A673 (cell line): ENCODE measurements at places on chromosomes 7 and 10. TPM values are rescaled to one million over a fixed set of nuclear protein-coding genes. Genes with fewer than 3 reads are reported as not detected.

The PITX3 gene
- total RNA-seq: not detected in 2 replicates

The FBXL13 gene
- 0.15 and 0.37 TPM in 2 replicates for total RNA-seq

The LEP gene
- not detected in 2 replicates for total RNA-seq

The CREB5 gene
- 7.1 and 10.3 TPM in 2 replicates for total RNA-seq

The MRPS33 gene
- total RNA-seq: 61.3 and 66.0 TPM in 2 replicates

The TAS2R41 gene
- total RNA-seq: not detected in 2 replicates

The LIPJ gene
- 0.11 TPM in 1 of 2 replicates, not detected in the other for total RNA-seq

DNA sequence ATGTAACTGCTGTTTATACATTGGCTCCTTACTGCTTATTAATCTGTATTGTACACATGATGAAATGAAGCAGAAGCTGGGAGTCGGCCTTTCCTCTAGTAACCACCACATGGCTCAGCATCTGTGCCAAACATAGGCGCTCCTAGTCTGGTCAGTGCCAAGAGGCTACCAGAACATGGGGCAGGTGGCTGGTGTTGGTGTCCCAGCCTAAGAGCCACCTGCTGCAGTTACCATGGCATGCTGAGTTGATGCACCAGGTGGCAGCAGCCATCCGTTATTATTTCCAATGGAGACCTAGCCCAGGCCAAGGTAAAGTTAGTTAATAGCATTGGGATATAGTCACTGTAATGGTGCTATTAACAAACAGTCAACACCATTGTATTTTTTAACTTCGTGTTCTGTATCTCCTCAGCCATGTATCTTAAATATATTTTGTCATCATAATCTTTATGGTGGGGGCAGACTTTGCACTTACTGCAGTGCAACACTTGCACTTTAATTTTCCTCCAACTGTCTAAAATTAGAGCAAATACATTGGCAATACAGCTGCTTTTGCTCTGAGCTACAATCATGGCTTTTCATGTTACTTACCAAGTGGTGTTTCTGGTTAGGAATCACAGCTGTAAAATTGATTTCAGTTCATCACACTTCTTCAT lies 33.1 kb downstream of the HBP1 start:
- H3K36me3 ChIP-seq: peaks cover 9% of the 10 kb centered on the region
- H3K27ac ChIP-seq: no peak overlapping the region
- H3K4me1 ChIP-seq: no peaks in the 10 kb centered on the region
- DNase-seq: peak; percentile 38
- H3K27me3 ChIP-seq: no peaks in the 10 kb centered on the region

DNA sequence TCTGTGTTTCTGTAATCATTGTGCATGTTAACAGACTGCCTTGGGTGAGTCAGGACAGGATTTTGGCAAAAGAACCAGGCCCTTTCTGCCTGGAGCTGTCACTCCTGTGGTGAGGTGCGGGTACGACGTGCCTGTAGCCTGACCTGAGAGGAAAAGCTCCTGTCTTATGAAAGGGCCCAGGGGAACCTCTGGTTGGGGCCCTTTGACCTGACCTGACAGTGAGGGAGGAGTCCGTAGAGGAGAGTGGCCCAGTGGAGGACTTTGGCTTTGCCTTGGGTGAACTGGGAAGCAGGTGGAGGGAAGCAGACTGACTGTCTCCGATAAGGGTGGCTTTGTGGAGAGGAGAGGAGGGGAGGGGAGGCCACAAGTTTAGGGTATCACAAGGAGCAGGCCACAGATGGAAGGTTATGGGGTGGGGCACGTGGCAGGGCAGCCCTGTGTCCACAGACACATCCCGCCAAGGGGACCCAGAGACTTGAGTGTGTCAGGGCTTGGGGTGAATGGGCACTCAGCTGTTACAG lies 6.9 kb downstream of the PFKP start:
- DNase-seq: no peak
- no peak overlapping the region for H3K27ac ChIP-seq
- H3K36me3 ChIP-seq: peaks cover 23% of the 10 kb centered on the region
- no peaks in the 10 kb centered on the region for H3K27me3 ChIP-seq

- no peak overlapping the region for H3K27ac ChIP-seq
- DNase-seq: no peak
- H3K27me3 ChIP-seq: no peaks in the 10 kb centered on the region
- no peak overlapping the region for H3K4me3 ChIP-seq
- no peaks in the 10 kb centered on the region for H3K36me3 ChIP-seq
These were observed 147.7 kb downstream of the SH2D4B start for GRCh38 chr10:80685355-80685754.

- no peak overlapping the region for H3K4me3 ChIP-seq
- H3K4me1 ChIP-seq: no peaks in the 10 kb centered on the region
These were observed 231.8 kb downstream of the WDR37 start for GRCh38 chr10:1287971-1288401.

- DNase-seq: no peak
- H3K27ac ChIP-seq: no peak overlapping the region
- H3K36me3 ChIP-seq: no peaks in the 10 kb centered on the region
- H3K4me1 ChIP-seq: peaks cover 3% of the 10 kb centered on the region
- no peak overlapping the region for H3K4me3 ChIP-seq
These were observed 46.2 kb upstream of the SLC39A12 start for GRCh38 chr10:17905491-17905890.

DNA sequence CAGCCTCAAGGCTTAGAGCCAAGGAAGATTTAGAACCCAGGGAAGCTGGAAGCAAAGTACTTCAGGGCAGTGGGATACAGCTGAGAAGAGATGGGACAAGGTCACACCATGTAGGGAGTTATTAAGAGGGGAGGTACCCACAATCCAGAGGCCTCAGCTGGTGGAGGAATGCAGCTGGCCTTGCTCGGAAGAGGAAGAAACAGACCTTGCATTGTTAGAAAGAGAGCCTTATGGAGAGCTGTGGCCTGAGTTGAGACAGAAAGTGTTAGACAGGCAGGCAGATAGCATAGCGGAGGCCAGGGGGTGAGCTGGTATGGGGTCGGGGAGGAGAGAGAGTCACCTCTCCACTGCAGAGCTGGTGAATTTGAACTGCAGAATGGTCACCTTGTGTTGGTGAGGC lies 173.1 kb downstream of the JCAD start:
- H3K4me1 ChIP-seq: no peaks in the 10 kb centered on the region
- H3K27ac ChIP-seq: no peak overlapping the region
- DNase-seq: no peak
- H3K27me3 ChIP-seq: no peaks in the 10 kb centered on the region
- H3K4me3 ChIP-seq: no peak overlapping the region
- H3K36me3 ChIP-seq: no peaks in the 10 kb centered on the region

DNA sequence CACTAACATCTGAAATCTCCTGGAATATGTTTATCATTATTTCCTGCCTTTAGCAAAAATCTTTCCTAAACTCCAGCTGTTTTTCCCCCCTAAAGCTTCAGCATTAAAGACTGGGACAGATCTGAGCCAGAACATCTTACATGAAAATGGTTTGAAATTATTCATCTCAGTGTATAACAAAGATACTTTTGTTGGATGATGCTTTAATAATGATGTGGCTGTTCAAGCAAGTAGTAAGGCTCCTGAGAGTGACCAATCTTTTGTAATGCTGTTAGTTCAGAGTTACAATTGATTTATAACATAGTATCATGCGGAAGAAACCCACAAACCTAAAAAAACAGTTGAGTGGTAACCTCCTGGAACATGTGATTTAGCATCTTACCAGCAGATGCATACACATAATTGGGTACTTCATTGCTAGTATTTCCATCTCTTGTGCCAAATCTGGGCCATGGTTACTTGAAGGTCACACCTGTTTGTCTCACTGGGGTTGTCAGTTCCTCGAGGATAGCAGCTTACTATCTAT lies 1.5 kb downstream of the BZW2 start:
- peak overlapping the region; percentile 92 for H3K4me3 ChIP-seq
- H3K36me3 ChIP-seq: no peaks in the 10 kb centered on the region
- H3K27ac ChIP-seq: no peak overlapping the region
- no peaks in the 10 kb centered on the region for H3K27me3 ChIP-seq
- peaks cover 59% of the 10 kb centered on the region for H3K4me1 ChIP-seq

- no peaks in the 10 kb centered on the region for H3K27me3 ChIP-seq
- H3K4me1 ChIP-seq: peaks cover 43% of the 10 kb centered on the region
- peak overlapping the region; percentile 70 for H3K27ac ChIP-seq
- H3K36me3 ChIP-seq: no peaks in the 10 kb centered on the region
These were observed 11.4 kb downstream of the SERPINE1 start for GRCh38 chr7:101138213-101138870.

GRCh38 chr10:102597131-102597991 lies 46.9 kb upstream of the TRIM8 start:
- no peaks in the 10 kb centered on the region for H3K27me3 ChIP-seq
- no peak overlapping the region for H3K27ac ChIP-seq
- no peaks in the 10 kb centered on the region for H3K36me3 ChIP-seq
- no peaks in the 10 kb centered on the region for H3K4me1 ChIP-seq
- H3K4me3 ChIP-seq: no peak overlapping the region

- H3K4me1 ChIP-seq: no peaks in the 10 kb centered on the region
- peak; percentile 8 for DNase-seq
- H3K36me3 ChIP-seq: no peaks in the 10 kb centered on the region
- no peaks in the 10 kb centered on the region for H3K27me3 ChIP-seq
- no peak overlapping the region for H3K4me3 ChIP-seq
- no peak overlapping the region for H3K27ac ChIP-seq
These were observed 986.9 kb downstream of the TYW1 start for GRCh38 chr7:67983486-67983885.

DNA sequence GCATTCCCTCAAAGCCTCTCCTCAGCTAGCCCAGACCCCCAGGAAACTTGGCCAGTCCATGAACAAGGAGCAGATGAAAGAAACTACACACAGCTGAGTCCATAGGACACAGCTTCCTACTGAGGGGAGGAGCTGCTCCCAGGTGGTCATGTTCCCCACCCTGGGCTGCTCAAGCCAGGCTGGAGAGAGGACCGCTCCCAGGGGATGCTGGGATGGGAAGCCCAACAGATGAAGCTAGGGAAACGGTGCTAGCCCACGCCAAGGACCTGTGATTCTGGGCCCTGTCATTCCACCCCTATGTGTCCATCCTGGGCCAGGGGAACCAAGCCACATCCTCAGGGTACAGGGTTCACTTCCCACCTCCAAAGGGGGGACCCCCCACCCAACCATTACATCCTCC lies 19.0 kb downstream of the KCNH2 start:
- peaks cover 8% of the 10 kb centered on the region for H3K4me1 ChIP-seq
- no peaks in the 10 kb centered on the region for H3K36me3 ChIP-seq
- H3K27ac ChIP-seq: no peak overlapping the region
- no peak for DNase-seq
- peaks cover 14% of the 10 kb centered on the region for H3K27me3 ChIP-seq

DNA sequence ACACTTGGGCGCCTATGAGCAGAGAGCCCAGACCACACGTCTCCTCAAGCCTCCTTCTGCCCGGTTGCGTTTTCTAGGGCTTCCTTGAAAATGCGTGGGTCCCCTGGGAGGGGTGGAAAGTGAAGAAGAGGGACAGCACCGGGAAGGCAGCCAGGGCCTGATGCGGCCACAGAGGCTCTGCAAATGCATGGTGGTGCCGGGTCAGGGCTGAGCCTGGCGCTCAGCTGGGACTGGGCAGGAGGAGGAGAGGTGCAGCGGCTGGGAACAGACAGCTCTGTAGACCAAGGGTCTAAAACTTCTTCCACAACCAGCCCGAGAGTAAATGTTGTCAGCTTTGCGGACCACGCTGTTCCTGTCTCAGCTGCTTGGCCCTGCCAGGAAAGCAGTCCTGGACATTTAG lies 1.6 kb downstream of the DPYSL4 start:
- no peak for DNase-seq
- peaks cover 10% of the 10 kb centered on the region for H3K4me1 ChIP-seq
- no peak overlapping the region for H3K27ac ChIP-seq
- peak overlapping the region; percentile 65 for H3K4me3 ChIP-seq
- peaks cover 45% of the 10 kb centered on the region for H3K27me3 ChIP-seq

GRCh38 chr7:4226524-4226882 lies 455.6 kb upstream of the FOXK1 start:
- no peak overlapping the region for H3K27ac ChIP-seq
- H3K4me3 ChIP-seq: no peak overlapping the region
- H3K36me3 ChIP-seq: no peaks in the 10 kb centered on the region

DNA sequence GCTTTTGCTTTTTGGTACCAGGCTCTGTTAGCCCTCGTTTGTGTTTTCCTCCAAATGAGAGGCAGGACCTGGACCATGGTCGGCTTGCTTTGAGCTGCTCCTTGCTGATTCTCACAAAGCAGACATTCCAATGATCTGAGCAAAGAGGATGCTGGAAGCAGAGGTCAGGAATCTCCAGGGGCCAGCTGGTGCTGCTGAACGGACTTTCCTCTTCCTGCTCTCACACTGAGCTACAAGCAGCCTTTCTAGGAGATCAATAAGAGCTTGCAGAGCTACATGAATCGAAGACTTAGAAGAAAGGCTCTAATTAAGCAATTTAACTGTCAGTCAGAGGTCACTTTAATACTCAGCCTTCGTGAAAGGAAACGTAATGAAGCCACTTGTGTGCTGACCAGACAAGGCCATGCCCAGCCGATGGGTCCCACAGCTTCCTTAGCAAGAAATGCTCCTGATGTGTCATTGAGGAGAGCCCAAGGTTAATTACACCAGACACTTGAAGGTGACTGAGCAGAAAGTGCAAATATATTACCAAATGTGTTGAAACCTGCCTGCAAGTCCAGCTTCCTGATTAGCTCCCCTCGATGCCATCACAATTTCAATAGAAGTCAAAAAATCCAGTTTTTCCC lies 151.3 kb upstream of the RSU1 start:
- no peak overlapping the region for H3K27ac ChIP-seq

DNA sequence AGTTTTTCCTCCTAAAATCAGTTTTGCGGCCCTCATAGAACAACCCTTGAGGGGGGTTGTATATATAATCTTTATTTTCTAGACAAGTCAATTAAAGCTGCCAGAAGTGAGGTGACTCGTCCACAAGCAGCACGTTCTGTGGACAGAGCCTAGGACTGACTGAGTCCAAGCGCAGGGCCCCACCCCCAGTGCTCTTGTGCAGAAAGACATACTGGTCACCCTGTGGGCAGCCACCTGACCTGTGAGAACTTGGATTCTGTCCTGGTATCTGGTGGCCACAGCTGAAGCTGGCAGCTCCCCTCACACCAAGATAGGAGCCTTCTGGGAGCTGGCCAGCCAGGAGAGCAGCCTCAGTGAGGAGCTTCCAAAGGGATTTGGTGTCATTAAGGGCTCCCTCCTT lies 89.3 kb downstream of the GRK5 start:
- no peak overlapping the region for H3K27ac ChIP-seq
- no peak overlapping the region for H3K4me3 ChIP-seq
- DNase-seq: no peak
- H3K36me3 ChIP-seq: no peaks in the 10 kb centered on the region

GRCh38 chr7:135726276-135726788 lies 1.7 kb downstream of the SLC13A4 start:
- no peaks in the 10 kb centered on the region for H3K36me3 ChIP-seq
- peaks cover 92% of the 10 kb centered on the region for H3K27me3 ChIP-seq
- no peak overlapping the region for H3K27ac ChIP-seq
- DNase-seq: no peak
- H3K4me3 ChIP-seq: no peak overlapping the region

GRCh38 chr7:82289152-82289535 lies 154.4 kb downstream of the CACNA2D1 start:
- no peak for DNase-seq
- H3K27me3 ChIP-seq: no peaks in the 10 kb centered on the region
- no peaks in the 10 kb centered on the region for H3K36me3 ChIP-seq
